ENCODE measurements at places on chromosomes 11 and 22.

GRCh38 chr11:3796346-3796745 is 1.0 kb downstream of the NUP98 start:
- DNase-seq, result no peak

DNA sequence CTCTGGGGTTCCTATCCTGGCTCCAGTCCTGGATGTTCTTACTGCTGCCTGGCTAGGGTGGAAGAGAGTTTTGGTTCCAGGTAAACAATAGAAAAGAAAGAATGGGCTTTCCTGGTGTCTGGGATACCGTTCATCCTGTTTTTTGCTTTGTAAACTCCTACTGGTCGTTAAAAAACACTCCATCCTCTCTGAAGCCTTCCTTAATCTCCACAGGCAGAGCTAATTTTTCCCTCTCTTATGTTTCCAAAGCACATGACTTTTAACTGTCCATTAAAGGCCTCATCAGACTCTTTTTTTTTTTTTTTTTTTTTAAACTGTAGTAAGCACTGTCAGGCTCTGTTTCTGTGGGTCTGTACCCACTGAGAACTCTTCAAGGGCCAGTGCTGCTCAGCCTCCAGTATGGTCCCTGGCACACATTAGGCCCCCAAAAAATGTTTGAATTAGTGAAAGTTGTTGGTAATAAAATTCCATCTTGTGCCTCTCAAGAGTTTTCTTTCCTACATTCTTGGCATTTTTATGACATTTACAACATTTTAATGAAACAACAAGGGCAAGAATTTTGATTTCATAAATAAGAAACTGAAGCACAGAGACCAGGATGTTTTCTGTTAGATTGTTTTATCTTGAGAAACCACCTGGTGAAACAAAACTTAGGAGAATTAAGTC is 104.2 kb downstream of the TEAD1 start:
- DNase-seq, result no peak

DNA sequence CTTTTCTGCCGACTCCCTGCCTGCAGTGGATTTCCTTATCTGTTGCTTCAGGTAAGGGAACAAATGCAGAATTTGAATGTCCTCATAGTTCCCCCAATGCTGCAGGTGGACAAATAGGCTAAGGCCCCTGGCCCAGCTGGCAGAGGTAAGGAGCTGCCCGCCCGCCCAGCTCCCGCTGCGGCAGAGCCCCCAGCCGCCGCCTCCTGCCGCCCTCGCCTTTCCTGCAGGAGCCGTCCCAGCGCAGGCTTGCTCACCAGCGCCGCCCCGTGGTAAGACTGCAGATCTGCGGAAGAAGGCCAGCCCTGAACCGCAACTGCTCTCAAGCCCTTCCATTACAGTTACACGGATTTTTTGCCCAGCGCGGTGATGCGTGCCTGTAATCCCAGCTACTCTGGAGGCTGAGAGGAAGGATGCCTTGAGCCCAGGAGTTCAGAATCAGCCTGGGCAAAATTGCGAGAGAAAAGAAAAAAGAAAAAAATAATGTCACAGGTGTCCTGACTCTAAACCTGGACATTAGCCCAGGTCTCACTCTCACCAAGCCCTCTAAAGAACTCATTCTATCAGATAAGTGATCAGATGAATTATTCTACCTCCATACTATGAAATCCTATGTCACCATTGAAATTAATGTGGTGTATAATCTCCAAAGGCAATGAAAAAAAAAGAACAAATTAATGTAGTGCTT is 51.2 kb upstream of the EMID1 start:
- peak; percentile 94 for DNase-seq

DNA sequence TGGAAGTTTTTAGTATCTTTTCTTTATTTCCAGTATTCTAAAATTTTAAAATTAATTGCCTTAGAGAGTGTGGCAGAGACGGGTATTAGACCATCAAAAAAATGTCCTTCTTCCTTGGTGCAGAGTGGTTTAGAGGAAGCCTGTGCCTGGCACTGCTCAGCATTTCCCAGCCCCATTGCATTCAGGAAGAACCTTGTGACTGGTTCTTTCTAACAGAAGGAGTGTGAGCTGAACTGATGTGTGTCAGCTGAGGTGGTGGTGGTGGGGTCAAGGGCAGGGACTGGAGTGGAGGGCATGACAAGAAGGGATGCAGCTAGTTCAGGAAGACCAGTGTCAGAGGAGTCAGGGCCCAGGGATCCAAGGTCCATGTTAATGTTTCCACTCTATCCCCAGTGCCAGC is 58.7 kb upstream of the FDX1 start:
- no peak for DNase-seq

- DNase-seq, result no peak
Measured at GRCh38 chr11:134573857-134574256, 161.8 kb upstream of the B3GAT1 start.
